Umbilical cord (tissue), 2 donors: ENCODE measurements at places on chromosomes 5 and 9. TPM values are rescaled to one million over a fixed set of nuclear protein-coding genes. Genes with fewer than 3 reads are reported as not detected.

DNA sequence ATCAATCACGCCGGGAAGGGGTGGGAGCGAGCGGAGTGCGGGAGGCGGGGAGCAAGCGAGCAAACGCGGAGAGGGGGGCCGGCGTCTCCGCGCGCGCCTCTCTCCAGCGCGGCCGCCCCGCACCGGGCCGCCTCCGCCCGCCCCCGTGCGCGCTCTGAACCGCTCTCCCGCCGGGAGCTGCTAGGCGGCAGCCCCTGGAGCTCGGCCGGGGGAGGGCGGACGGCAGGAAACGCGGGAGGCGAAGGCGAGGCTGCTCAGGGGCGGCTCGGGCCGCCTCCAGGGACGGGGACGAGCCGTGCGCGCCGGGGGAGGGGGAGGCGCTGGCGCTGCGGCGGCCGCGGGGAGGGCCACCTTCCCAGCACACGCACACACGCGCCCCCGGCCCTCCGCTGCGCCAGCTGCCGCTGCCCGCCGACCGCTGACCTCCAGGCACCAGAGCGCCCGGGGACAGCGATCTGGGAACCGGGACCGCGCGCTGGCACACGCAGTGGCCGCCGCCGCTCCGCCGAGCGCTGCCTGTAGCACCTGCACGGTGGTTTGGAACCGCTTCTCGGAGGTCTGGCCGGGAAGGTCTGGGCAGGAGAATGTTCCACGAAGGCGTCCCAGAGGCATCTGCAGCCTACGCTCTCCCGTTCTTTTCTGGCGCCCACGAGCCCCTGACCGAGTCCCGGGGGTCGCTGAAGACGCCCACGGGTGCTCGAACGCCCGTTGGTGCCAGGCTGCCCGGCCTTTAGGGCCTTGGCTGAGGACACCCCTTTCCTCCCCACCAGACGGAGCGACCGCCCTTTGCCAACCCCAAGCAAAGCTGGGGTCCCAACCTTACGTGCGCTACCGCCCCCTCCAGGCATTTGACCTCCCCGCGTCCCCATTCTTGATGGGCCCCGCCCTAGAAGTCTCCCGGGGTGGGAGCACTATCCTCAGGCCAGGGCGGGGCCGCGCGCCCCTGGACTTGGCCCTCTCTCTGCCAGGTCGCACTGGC lies at the start of gene GABBR2:
Gene GABBR2, minus strand, starts transcription at position 3 of the 979 bp plus-strand sequence. CDS start 198 bp downstream, outside the sequence.
- DNase-seq = no peak

DNA sequence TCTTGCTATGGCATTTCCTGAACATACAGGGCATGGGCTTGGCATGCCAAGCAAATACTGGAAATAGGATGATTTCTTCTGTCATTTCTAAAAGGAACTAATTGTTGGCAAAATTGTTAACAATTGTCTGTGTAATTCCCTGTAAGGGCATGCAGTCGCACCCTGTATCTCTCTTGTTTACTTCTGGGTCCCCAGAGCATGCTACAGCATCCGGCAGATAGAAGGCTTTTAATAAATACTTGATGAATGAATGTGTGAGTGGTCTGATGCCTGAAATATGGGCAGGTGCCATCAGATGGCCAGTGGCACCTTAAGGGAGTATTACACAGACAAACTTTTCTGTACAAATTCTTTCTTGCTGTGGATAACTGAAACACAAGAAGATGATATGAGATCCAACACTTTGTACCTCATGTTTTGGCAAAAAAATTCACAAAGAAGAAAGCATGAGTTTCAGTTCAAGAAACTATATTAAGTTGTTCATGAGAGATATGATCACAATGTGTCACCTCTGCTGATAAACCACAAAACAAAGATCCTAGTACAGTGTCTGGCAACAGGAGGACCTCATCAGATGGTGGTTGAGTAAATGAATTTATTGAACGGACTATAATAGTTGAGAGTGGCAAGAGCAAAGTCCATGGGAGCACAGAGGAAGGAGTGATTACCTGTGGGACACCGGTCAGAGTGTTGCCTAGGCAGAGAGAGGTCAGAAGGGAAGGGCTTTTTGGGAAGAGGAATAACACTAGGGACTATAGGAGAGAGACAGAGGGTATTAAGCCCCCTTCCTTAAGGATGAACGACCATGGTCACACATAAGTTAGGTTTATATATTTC lies 194.2 kb downstream of the ATP10B start:
- no peak for DNase-seq

DNA sequence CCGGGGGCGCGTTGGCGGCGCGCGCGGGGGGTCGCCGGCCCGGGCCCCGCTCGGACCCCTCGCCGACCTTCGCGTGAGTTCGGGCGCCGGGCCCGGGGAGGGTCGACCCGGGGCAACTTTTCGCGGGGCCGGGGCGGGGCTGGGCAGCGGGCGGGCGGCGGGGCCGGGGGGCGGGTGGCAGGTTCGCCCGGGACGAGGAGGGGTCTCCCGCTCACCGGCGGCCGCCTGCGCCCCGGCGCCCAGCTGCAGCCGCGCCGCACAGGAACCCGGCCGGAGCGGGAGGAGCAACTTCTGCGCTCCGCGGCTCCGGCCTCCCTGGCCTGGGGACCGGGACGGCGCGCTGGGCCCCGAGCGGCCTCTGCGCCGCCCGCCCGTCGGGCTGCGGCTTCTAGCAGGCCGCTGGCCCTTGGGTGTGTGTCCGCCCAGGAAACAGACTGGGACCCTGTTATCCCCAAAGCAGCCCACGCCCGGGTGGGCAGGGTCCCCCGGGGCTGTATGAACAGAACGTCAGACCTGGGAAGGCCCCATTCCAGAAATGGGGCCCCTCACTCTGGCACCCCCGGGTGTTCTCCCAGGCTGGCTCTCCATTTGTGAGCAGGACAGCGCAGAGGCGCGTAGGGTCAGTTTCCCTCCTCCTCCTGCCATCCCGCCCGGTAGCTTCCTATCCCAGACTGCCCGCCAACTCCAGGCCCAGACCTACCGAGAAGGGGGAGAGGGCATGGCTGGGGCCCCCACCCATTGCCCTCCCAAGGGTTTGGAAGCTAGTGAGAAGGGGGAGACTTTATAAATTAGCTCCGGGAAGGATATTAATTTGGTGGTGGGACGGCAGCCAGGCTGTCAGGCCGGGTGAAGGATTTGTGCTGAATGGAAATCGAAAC lies 708 bp downstream of the RXRA start:
- DNase-seq = no peak

DNA sequence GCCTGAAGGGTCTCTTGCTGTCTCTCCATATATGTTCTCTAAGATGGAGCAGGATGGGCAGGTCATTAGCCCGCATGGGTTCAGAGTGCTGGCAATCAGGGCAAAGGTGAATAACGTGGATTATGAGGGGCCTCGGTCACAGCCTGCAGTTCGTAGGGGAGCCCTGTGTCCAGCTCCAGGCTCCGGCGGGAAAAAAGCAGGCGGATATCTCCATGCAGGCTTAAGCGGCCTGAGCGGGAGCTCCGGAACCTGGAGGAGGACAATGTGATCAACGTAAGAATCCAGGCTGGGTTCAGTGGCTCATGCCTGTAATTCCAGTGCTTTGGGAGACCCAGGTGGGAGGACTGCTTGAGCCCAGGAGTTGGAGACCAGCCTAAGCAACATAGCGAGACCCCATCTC lies 2.2 kb upstream of the STOML2 start:
- no peak for DNase-seq

GRCh38 chr9:111904891-111905291 lies 8.3 kb downstream of the UGCG start:
- no peak for DNase-seq

GRCh38 chr5:15573590-15573989 lies 73.6 kb downstream of the FBXL7 start:
- no peak for DNase-seq

BRD8 gene
- 19.3 TPM for total RNA-seq

PTGES gene
- total RNA-seq = 50.8 TPM
